ENCODE measurements at places on chromosomes 4 and X. TPM values are rescaled to one million over a fixed set of nuclear protein-coding genes. Genes with fewer than 3 reads are reported as not detected.

Gene CXCL13
- not detected for polyA plus RNA-seq

Gene ANK2
- 0.69 TPM for polyA plus RNA-seq

Gene SCRG1
- not detected for polyA plus RNA-seq

Gene RADX
- polyA plus RNA-seq, result 2.8 TPM

Gene OFD1
- 12.5 TPM for polyA plus RNA-seq

Gene SLC9B2
- 8.9 TPM for polyA plus RNA-seq

Gene SSX4B
- polyA plus RNA-seq, result not detected

Gene HS3ST1
- 6.6 TPM for polyA plus RNA-seq

Gene DIPK2B
- polyA plus RNA-seq, result not detected

Gene SERPINA7
- polyA plus RNA-seq, result not detected

Gene RIBC1
- 0.23 TPM for polyA plus RNA-seq

Data from mammary epithelial cell (primary cell).